Stimulated activated CD4-positive, alpha-beta T cell treated with anti-CD3 and anti-CD28 coated beads, Interleukin-4, amount 100 ng/mL, for 24 hours (primary cell): ENCODE measurements at places on chromosomes 2 and 18.
A peak's percentile ranks its signal among the peaks of the same experiment; 100 is the strongest.

DNA sequence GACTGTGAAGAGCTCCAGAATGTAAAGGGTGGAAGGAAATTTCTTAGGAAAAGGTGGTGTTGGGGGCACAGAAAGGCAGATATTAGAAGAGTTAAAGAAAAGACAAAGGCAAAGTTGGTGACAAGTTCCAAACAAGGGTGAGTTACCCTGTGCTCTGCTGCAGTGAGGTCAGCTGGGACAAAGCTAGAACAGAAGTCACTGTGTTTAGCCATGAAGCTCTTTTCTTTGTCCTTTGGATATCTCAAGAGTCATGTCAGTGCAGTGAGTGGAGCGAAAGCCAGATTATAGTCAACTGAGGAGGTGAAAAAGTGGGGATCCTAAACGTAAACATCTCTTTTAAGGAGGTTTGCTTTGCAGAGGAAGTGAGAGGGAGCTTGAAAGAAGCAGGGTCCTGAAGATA lies 187.8 kb upstream of the ALPP start:
- no peak for DNase-seq

GRCh38 chr2:25041307-25041927 lies 459 bp upstream of the EFR3B start:
- peak; percentile 28 for DNase-seq

GRCh38 chr18:79560042-79560860 lies 119.4 kb upstream of the CTDP1 start:
- DNase-seq = no peak

DNA sequence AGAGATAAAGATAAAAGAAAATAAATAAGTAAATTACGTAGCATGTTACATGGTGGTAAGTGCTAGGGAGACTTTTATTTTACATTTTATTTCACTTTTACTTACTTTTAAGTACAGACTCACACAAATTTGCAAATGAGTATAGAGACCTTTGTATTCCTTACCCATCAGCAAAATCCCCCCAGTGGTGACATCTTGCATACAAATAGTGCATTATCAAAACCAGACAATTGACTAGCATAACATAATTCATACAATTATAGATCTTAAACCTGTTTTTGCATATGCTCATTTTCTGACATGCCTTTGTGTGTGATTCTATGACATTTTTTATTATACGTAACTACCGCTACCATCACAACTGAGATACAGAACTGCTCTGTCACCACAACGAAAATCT lies 1099.4 kb downstream of the DPP10 start:
- no peak for DNase-seq

- DNase-seq = no peak
Observed at GRCh38 chr2:128376241-128377041, 57.8 kb upstream of the HS6ST1 start.

- peak; percentile 97 for DNase-seq
Observed at GRCh38 chr18:50281295-50281971, at the start of gene MBD1. TSS of gene MBD1 (minus strand) at chr18:50281523. CDS start at chr18:50279992, 1,531 bp downstream.

GRCh38 chr2:239013678-239013976 lies 165.7 kb downstream of the TWIST2 start:
- no peak for DNase-seq

GRCh38 chr2:157792335-157793052 lies 83.6 kb downstream of the ACVR1 start:
- no peak for DNase-seq
